Sigmoid colon (tissue), 7 donors: ENCODE measurements at places on chromosomes 3 and 15. TPM values are rescaled to one million over a fixed set of nuclear protein-coding genes. Genes with fewer than 3 reads are reported as not detected.
A peak's percentile ranks its signal among the peaks of the same experiment; 100 is the strongest.

- no peak for DNase-seq
Measured at GRCh38 chr3:50171540-50172301, 16.6 kb downstream of the SEMA3F start.

GRCh38 chr3:184361932-184362667, 590 bp downstream of the POLR2H start:
- DNase-seq = peak; percentile 89

DNA sequence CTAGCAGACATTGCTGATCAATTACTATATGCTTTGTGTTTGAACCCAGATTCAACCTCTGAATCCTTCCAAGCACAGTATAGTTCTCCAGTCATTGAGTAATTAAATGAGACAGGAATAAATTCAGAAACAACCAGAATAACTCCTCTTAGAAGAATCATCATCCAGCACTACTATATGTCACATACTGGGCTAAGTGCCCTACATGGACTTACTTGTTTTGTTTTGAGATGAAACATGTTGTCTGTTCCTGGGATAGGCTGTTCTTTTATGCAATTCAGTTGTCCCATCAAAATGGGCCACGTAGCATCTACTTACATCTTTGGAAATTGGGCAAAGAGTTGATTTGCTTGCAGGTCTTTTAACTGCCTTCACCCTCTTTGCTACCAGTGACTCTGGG, 365.5 kb upstream of the SUCLG2 start:
- DNase-seq = no peak

DNA sequence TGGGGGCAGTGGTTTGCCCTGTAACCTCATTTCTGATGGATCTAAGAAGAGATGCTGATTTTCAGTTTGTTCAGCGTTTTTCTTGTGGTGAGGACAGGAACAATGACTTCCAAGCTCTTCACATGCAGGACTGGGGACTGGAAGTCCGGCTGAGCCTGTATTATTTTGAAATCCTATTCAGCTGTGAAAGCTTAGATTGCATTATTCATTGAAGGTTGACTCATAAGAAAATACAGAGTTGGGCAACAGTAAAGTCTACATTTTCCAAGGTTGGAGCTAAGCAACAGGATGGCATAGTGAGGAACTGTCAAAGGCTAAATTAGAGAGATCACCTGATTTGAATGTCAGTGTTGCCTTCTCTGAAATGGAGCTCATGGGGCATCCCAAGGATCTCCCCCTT, 230.9 kb upstream of the FEZF2 start:
- DNase-seq = no peak

DNA sequence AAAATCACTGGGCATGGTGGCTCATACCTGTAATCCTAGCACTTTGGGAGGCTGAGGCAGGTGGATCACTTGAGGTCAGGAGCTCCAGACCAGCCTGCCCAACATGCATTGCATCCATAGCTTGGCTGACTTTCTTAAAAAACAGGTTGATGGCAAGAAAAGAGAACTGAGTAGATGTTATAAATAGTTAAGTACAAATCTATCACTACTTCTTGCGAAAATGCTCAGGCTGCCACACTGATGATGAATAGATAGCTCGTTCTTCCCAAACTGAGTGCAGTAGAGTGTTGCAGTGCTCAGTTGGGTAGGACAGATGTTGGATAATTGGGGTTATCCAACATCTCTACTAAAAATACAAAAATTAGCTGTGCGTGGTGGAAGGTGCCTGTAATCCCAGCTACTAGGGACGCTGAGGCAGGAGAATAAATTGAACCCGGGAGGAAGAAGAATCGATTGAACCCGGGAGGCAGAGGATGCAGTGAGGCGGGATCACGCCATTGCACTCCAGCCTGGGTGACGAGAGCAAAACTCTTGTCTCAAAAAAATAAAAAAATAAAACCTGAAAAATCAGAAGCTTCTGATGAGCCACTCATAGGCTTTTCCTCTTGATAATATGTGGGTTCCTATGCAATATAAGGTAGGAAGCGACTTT, 1.2 kb downstream of the BTLA start:
- no peak for DNase-seq

- DNase-seq = no peak
Measured at GRCh38 chr15:67928666-67929065, 88.8 kb upstream of the RNU6-1 start.

DNA sequence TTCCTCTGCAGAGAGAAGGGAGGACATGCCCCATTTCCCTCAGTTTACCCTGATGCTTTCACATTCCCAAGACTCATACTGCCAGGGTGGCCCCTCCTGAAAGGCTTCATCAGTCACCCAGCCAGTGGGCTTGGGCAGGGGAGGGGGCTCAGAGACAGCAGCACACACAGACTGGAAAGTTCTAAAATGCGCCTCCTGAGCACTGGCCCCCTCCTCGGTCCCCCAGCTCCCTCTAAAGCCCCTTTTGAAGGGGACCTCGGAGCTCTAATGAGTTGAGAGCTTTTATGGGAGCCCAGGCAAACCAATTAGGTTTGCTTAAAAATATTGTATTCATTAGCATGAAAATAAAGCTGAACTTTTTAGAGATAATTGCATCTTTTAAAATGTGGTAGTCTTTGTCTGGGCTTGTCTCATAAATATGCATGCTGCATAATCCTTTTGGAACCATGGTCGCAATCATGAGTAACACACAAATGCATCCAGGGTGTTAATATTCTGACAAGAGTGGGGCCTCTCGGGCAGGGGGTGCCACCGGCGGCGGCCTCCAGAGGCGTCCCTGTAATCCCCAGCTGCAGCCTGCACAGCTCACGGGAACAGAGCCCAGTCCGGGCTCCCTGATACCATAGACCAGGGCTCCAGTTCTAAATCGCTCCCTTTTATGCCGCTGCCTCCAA, 78.5 kb downstream of the RPLP1 start:
- no peak for DNase-seq

GRCh38 chr3:48631516-48632448, 3.5 kb downstream of the SLC26A6 start:
- DNase-seq = no peak

GRCh38 chr3:195005759-195006510, 265.0 kb downstream of the XXYLT1 start:
- DNase-seq = no peak

GRCh38 chr15:27983496-27983895, 115.6 kb downstream of the OCA2 start:
- DNase-seq = no peak

GRCh38 chr3:31704591-31705179, 172.0 kb downstream of the STT3B start:
- no peak for DNase-seq

GRCh38 chr15:58983261-58983660, 4.2 kb upstream of the RNF111 start:
- no peak for DNase-seq

DNA sequence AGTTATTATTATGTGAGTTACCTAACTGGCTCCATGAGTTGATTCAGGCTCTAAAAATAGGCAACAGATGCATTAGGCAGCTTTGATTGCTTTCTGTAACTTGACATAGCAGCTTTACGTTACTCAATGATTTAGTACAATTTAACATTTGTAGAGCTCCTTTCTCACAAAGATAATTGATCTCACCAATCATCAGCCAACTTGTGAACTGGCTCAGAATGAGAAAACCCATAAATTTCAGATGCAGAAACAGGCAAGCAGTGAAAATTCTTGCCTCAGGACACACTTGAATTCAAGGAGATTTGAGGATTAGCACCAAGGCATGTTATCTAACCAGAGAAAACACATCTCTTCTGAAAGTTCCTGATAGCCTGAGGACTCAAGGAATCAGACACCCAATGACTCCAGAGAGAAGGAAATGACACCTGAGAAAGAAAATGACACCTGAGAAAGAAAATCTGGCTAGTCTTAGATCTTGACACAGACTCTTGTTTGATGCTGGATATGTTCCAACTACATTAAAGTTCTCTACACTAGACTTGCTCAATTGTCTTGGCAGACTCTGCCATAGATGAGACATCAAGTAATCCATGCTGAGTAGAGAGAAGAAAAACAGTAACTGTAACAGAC, 315.1 kb upstream of the CBLB start:
- no peak for DNase-seq

Gene MLF1
- polyA plus RNA-seq = 3.0 TPM

Gene CCR2
- polyA plus RNA-seq = 2.1 TPM
